ENCODE measurements at places on chromosomes 2 and 18.

DNA sequence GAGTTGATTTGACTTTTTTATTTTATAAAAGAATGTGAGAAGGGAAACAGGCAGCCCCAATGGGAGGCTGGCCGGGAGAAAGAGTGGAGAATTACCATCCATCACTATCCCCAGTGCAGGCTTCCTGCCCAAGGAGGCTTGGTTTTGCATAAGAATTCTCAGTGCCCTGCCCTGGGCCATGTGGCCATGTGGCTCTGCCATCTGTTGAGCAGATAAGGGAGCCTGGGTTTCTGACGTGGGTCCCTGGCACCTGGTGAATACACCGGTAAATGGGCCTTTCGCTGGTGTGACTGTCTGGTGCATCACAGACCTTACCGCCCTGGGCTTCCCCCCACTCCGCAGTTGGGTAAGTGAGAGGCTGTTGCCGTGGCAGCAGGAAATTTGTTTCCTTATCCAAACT is 54.5 kb upstream of the TMEM163 start:
- no peak for DNase-seq

DNA sequence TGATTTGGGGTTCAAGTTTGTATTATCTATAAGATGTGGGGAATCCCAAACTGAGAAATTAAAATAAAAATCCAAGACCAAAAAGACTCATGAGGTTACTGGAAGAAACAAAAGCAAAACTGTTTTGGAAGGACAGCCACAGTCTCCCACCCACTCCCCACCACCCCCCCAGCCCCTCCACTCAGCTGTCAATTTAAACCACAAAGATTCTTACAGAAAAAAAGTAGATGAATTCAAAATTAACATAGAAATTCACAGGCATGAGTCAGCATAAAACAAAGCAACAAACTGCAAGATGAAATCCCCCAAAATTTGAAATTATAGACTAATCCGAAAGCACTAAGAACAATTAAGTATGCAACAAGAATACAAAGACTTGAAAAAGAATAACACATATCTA is 12.1 kb downstream of the MAP4K3 start:
- DNase-seq = no peak

- peak; percentile 59 for DNase-seq
Observed at GRCh38 chr2:143158551-143159485, 29.6 kb downstream of the ARHGAP15 start.

DNA sequence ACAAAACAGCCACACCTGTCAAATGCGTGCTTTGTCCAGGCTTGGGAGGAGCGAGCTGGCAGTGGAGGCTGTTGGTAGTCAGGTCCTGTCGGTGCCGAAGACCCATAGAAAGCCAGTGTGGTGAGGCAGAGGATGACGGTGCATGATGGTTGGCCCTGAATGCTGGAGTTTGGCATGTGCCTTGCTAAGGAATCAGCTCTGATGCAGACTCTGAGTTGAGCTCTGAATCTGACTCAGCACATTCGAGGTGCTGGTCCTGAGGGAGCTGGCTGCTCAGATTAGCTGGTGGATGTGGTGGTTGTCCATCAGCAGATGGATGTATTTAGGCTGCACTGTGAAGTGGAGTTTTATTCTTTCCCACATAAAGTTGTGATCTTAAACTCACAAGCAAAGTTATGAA is 111.3 kb downstream of the ARHGEF4 start:
- no peak for DNase-seq

DNA sequence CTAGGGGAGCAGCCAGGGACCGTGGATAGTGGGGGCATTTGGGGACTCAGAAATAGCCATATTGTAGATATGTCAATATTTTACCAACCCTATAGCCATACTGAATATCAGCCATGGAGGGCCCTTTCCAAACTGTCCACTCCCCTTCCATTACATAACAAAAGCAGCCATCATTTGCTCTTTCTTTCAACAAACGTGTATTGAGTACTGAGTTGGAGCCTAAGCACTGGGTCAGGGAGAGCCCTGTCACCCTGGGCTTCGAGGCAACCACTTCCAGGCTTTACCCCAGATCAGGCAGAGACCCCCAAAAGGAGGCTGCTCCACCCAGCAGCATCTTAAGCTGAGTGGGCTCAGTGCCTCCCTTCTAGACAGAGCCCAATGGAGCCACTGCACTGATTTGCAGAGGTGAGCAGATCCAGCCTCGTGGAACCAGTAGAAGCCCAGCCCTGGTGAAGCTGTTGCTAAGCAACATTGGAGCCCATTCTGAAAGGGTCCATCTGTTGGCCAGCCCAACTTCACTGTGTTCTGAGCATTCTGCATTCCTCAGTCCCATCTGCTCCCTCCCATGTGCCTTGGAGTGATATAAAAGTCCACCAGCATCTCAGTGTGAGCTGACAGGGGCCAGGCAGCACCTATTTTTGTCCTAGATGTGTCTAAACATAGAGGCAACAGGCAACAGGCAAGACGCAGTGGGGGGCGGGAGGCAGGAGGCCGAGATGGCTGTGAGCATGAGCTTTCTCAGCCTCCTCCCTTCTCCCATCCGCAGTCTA is 112.1 kb downstream of the PLB1 start:
- DNase-seq = no peak

- DNase-seq = no peak
Observed at GRCh38 chr18:21230436-21230835, 11.6 kb upstream of the GREB1L start.

- DNase-seq = no peak
Observed at GRCh38 chr2:3779496-3780049, 76.2 kb downstream of the DCDC2C start.

- no peak for DNase-seq
Observed at GRCh38 chr18:23958036-23958435, 56.5 kb upstream of the TTC39C start.

DNA sequence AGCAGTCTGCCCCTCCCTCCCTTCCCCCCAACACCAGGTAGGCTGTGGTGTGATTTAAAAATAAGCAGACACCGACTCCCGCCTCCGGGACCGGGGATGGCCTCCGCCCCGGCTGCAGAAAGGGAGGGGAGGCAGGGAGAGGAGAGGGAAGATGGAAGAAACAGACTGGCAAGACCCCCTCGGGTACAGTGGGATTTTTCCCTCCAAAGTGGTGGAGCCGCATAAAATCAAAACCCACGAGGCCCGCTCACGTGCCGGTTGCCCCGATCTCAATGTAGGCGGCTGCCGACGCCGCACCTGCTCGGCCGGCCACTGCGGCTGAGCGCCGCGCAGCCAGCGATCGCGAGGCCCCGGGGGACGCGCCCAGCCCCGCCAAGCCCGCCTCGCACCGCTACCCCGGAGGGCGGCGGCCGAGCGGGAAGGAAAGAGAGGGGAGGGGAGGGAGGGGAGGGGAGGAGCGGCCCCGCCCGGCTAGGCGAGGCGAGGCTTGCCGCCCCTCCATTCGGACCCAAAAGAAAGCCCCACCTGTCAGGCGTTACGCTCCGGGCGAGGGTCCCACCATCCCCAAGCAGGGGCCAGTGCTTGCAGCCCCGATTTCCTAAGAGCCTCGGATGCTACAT is 811 bp downstream of the ADD2 start:
- DNase-seq = no peak

- no peak for DNase-seq
Observed at GRCh38 chr2:221129657-221130056, 442.4 kb downstream of the EPHA4 start.

- peak; percentile 84 for DNase-seq
Observed at GRCh38 chr2:113123726-113124125, 3.7 kb upstream of the IL1RN start.

DNA sequence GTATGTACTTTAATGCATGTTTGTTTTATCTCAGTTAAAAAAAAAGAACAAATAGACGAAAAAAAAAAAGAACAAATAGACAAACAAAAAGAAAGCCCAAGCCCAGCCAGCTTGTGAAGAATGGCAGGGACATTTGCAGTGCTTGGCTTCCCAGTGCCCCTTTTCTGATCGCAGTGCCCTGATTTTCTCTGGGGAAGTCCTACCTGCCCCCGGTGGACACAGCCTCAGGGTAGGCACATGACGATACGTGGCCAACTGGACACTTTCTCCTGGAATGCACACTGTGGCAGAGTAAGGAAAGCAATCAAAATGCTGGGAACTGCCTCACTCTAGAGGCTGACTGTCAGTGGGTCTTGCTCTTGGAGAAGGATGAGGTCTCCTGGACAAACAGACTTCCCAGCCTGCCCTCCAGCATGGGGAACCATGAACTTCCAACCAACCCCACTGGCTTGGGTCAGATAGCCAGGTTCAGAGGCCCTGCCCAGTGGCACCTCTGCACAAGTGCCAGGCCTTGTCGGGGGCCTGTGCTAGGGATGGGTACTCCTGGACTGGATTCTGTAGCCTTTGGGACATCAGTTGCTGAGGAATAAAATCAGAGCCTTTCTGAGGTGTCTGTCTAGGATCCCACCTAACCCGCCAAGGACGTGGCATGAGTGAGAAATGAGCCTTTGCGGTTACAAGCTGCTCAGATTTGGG is 76.7 kb downstream of the INHBB start:
- DNase-seq = no peak

- no peak for DNase-seq
Observed at GRCh38 chr2:229539628-229540027, 174.7 kb downstream of the DNER start.

- no peak for DNase-seq
Observed at GRCh38 chr2:209468846-209469245, 45.0 kb downstream of the MAP2 start.

DNA sequence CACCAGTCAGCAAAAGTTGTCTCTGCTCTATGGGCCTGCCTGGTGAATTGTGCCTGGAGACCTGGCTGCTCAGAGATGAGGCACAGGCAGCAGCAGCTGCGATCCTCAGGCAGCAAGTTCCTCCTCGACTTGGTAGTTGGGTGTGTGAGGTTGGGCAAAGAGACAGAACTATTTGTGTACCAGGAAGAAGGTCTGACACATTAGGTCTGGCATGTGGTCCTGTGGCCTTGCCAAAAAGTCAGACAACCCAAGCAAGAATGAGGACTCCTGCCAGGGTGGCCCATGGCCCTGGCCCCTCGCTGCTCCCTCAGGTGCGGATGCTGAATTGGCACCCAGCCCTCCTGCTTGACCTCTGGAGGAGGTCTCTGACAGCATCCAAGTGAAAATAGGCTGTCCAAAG is 192.7 kb downstream of the DYSF start:
- no peak for DNase-seq

DNA sequence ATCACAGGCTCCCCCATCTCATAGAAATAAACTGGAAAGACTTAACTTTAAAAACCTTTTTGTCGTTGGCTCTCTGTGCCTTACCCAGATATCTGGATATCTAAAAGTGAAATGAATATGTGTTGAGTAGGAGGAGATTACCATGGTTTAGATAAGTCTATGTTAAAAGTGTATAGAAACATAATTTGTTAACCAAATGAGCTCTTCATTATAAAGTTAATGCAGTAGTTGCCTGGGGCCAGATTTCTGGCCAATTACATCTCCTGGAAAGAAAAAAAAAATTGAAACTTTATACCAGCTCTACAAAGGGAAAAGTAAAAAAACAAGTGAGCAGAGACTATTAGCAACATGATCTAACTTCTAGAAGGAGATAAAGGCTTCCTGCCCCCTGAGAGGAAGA is 259.6 kb upstream of the UBE2E3 start:
- DNase-seq = no peak

- no peak for DNase-seq
Observed at GRCh38 chr18:8196238-8196637, 413.0 kb upstream of the RAB12 start.

All from suppressor macrophage treated with lipopolysaccharide for 4 hours (primary cell).